ENCODE measurements at places on chromosomes 2 and 18.

- DNase-seq = no peak
These were observed 73.8 kb downstream of the CLIP4 start for GRCh38 chr2:29189052-29189451.

DNA sequence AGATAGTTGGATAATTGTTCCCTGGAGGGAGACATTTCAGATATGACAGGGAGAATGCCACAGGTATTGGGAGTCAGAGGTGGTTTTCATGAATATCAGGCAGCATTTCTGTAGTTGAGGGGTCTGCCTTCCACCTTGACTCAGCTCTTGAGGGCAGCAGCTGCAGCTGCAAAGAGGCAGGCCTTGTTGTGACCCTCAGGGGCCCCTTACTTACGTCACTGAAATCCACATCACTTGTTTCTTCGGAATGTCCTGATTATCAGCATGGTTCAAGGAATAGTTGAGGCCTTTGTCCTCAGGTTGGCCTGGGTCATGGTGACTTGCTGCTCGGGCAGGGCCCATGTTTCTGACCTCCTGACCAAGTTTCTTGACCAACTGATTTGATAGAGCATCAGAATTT is 46.9 kb downstream of the TMEM17 start:
- DNase-seq = no peak

DNA sequence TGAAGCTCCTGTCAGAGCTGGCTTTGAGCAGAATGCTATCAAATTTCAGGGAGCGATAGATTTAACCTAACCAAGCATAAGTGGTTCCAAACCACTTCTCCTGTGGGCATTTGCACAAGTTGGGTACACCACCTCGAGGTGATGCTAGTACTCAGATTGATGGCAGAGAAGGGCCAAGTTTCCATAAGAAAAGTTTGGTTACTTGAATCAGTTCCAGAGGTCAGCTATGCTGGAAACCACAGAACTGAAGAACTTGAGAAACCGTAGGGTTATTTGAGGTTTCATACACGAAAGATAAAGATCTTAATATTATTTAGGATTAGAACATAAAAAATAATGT is 238.2 kb upstream of the SOX11 start:
- DNase-seq = no peak

DNA sequence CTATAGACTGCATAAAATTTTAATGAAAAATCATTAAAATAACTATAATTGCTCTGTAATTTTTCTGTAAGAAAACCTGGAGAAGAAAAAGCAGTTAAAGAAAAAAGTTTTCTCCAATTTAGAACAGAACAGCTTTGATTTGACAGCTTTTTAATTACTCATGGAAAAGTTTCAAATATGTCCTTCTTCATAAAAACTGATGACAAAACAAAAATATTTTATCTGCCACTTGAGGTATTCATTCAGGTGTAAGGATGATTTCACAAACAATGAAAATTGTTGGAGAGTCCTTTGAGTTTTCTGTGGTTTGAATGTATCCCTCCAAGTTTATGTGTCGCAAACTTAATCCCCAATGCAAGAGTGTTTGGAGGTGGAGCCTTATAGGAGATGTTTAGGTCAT is 302.3 kb upstream of the VWC2L start:
- no peak for DNase-seq

- no peak for DNase-seq
These were observed 26.1 kb upstream of the PIEZO2 start for GRCh38 chr18:11175266-11175979.

- no peak for DNase-seq
These were observed 465.4 kb downstream of the ZNF804A start for GRCh38 chr2:185063761-185064160.

Measured in activated gamma-delta T cell (primary cell).